NB4 (cell line): ENCODE measurements at places on chromosomes 1 and 21.
A peak's percentile ranks its signal among the peaks of the same experiment; 100 is the strongest.

- no peak for DNase-seq
Observed at GRCh38 chr1:168751195-168751650, 22.2 kb upstream of the DPT start.

DNA sequence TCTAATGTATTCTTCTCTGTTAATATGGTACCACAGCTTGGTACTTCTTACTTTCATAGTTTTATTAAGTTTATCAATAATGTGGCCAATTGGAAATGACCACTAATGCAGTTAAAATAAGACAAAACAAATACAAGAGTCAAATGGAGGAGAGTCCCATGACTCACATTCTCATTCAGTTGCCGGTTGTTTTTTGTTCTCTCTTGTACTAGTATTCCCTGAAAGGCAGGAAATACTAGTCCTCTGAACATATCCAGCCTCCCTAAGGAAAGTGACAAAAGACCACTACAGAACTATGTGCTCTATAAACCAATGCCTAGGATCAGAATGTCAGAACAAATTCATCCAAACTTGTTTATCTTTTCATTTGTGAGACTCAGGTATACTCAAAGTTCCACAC lies 165.2 kb upstream of the SAMSN1 start:
- no peak for DNase-seq

DNA sequence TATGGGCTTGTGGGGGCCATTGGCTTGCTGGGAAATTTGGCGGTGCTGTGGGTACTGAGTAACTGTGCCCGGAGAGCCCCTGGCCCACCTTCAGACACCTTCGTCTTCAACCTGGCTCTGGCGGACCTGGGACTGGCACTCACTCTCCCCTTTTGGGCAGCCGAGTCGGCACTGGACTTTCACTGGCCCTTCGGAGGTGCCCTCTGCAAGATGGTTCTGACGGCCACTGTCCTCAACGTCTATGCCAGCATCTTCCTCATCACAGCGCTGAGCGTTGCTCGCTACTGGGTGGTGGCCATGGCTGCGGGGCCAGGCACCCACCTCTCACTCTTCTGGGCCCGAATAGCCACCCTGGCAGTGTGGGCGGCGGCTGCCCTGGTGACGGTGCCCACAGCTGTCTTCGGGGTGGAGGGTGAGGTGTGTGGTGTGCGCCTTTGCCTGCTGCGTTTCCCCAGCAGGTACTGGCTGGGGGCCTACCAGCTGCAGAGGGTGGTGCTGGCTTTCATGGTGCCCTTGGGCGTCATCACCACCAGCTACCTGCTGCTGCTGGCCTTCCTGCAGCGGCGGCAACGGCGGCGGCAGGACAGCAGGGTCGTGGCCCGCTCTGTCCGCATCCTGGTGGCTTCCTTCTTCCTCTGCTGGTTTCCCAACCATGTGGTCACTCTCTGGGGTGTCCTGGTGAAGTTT lies 550 bp downstream of the RXFP4 start:
- no peak for DNase-seq

GRCh38 chr21:36321325-36322082 lies 1.5 kb downstream of the MORC3 start:
- DNase-seq = peak; percentile 71

- DNase-seq = peak; percentile 52
Observed at GRCh38 chr1:219416598-219417238, 196.2 kb downstream of the ZC3H11B start.

DNA sequence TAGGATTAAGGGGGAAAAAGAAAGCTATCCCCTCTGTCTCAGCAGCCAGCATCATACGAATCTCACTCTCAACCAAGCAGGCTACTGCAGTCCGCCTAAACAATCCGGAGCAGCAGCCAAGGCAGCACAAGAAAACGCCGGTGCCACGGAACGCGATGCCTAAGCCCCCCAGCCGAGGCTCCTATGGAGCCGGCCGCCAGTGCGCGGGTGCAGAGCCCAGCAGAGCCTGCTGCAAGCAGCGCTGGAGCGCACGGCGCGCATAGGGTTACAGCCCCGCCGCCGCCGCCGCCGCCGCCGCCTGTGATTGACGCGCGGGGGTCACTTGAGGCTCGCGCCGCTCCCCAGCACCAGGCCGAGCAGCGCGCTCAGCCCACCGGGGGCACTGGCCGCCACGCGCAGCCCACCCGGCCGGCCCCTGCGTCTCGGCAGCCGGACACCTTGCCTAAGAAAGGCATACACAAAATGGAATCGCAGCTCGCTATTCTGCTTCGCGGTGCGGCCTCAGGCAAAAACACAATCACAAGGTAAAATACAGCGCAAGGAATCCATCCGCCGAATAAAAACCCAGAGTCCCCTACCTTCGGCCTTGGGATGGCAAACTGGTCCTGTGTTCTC lies 780 bp downstream of the HIVEP3 start:
- no peak for DNase-seq

DNA sequence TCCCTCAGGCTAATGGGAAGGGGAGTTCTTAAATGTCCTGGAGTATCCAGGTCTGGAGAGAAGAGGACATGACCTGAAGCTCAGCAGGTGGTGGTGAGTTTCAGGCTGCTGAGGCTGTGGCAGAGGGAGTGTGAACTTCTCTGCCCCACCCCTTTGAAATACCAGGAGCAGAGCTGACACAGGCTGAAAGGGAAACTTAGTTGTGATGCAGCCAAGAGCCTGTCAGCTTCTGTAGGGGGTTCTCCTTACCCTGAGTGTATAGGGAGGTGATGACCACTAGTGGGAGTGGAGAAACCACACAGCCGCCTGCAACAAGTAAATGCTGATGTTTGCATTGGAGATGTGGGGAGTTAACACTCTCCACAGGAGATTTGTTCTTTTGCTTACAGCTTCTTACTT lies 152.3 kb downstream of the FCRL5 start:
- peak; percentile 65 for DNase-seq

DNA sequence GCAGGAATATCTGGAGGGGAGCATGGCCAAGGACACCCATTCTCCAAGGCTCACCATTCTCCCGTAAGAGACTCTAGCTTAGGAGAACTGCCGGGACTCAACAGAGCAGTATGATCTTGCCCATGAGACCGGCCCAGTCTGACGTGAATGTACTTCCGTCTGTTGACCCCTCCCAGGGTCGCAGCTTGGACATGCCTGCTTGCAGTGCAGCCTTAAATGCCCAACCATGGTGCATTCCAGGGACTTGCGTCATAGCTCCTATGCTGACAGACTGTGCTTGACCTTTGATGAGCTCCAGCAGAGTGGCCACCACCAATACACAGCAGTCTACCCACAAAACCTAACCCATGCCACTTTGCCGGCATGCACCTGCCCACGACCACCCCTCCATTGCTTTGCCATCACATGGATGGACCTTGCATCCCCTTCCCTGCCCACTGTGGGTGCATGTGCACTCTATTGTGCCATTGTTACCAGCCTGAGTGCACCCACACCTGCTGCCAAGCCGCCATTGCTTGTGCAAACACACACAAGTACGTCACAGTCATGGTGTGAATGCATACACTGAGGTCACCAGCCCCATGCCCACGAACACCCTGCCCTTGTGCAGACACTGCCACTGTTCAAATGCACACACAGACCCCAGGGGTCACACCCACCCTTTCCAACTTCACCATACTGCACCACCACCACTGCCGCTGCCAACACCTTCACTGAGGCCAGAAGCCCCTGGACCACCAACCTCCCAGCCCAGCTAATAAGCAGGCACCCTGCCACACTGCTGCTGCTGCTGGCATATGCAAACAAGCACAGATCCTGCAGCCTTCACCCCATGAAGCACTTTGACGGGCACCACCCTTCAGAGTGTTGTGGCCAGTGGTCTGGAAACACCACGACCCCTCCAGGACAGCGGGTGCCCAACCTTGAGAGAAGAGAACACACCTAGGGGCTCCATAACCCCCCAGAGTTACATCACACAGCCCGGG lies 1141.3 kb downstream of the BRINP3 start:
- DNase-seq = no peak

GRCh38 chr1:41658431-41659158 lies 174.1 kb upstream of the EDN2 start:
- DNase-seq = peak; percentile 77

GRCh38 chr1:116203920-116204319 lies 92.7 kb downstream of the MAB21L3 start:
- no peak for DNase-seq

DNA sequence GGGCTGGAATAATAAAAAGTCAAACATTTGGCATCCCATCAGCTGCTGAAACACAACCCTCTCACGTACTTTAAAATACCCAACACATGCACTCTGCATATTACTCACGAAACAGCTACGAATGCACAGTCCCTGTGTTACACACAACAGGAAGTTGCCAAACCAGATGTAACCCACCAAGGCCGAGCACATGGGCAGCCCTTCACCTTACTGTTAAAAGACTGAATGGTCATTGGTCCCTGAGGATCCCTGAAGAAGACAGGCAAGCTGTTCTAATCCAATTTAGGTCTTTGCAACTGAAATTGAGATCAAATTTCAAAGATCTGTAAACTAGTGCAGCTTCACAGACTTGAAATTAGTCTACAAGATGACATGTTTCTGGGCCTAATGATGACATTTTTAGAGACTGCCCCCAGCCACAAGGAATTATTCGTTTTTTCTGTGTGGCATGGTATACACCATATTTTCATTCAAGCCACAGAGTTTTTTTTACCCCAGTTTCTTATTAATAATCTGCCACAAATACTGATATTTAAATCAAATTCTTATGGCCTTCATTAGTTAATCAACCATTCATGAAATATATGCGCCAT lies 25.6 kb upstream of the IER5 start:
- peak; percentile 97 for DNase-seq

GRCh38 chr1:92363401-92363800 lies 64.5 kb downstream of the RPAP2 start:
- DNase-seq = no peak

DNA sequence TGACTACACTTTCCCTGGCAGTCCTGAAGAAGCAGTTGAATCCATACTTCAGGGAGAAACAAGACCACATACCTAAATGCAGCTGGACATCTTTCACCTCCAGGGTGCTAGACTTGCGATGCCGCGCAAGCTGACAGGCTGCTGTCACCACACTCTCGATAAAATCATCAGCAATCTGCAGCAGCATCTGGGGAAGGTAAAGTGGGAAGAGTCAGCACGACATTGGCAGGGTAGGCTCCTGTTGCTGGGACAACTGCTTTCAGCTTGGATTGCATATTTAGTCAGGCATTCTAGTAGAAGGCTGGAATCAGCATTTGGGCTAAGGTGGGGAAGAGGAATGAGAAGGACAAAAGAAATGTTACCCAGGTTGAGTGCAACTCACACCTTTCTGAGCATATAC lies 21.1 kb downstream of the RAB42 start:
- no peak for DNase-seq

- no peak for DNase-seq
Observed at GRCh38 chr1:242886137-242886536, 361.6 kb upstream of the PLD5 start.

- no peak for DNase-seq
Observed at GRCh38 chr21:26795866-26796329, 49.3 kb downstream of the ADAMTS1 start.

GRCh38 chr1:25705699-25706098 lies 89.1 kb downstream of the MAN1C1 start:
- DNase-seq = no peak

- DNase-seq = peak; percentile 85
Observed at GRCh38 chr21:35940074-35940927, 120.0 kb downstream of the SETD4 start.

GRCh38 chr1:51926171-51926812 lies 47.8 kb upstream of the NRDC start:
- peak; percentile 47 for DNase-seq

GRCh38 chr1:185322636-185323035 lies 5.6 kb upstream of the IVNS1ABP start:
- no peak for DNase-seq

GRCh38 chr1:241999026-241999425 lies at the start of gene MAP1LC3C:
Gene MAP1LC3C, minus strand, starts transcription at chr1:241999098. Its CDS starts 90 bp downstream, at chr1:241999008.
- DNase-seq = no peak

- no peak for DNase-seq
Observed at GRCh38 chr1:162629077-162629627, 3.1 kb upstream of the DDR2 start.

GRCh38 chr1:177945943-177946650 lies 23.8 kb downstream of the SEC16B start:
- peak; percentile 64 for DNase-seq

DNA sequence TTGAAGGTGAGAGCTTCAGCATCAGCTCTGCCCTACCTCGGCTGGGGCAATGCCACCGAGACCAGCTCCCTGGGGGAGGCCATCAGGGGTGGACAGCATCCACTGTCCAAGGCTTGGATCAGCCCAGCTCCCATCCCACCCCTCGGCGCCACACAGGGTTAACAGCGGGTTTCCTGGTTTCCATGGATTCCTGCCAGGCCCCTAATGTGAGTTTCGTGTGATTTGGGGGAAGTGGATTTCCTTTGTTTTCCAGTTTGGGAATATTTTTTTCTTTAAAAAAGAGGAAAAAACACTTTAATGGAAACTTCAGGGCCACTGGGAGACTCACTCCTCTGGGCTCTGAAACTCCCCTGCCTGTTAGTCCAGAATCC lies 34.3 kb downstream of the CASZ1 start:
- no peak for DNase-seq

DNA sequence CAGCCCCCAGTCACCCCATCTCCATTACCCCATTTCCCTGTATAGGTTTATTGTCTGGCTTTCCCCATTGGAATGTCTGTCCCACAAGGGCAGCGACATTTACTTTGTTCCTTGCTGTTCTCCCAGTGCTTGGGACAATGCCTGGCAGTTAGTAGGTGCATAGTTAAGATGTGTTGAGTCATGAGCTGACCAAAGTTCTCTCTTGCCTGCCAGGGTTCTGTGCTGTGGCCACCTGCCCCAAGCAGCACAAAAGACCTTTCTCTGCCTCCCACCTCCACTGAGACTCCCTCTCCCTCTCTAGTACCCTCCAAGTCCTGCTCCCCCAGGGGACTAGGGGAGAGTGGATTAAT lies 40.0 kb downstream of the TMCO4 start:
- no peak for DNase-seq

DNA sequence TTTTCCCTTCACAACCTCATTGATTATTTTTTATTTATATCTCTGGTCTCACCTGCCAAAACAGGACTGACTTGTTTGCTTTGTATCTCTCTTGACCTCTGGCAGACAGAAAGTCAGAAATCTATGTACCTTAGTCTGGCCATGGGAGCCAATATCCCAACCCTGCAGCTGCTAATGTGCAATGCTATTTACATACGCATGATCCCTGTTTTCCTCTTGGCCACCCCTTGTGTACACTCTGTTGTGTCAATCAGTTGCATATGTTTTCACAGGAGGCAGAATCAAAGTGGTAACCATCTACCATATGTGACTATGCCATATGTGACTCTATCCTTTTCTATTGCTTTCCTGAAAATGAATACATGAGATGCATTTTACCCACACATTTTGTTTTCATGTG lies 688.8 kb downstream of the PLA2G4A start:
- no peak for DNase-seq

GRCh38 chr1:52559875-52560274 lies 7.0 kb upstream of the TUT4 start:
- DNase-seq = no peak
